G401 (cell line): ENCODE measurements at places on chromosomes 4 and X.

DNA sequence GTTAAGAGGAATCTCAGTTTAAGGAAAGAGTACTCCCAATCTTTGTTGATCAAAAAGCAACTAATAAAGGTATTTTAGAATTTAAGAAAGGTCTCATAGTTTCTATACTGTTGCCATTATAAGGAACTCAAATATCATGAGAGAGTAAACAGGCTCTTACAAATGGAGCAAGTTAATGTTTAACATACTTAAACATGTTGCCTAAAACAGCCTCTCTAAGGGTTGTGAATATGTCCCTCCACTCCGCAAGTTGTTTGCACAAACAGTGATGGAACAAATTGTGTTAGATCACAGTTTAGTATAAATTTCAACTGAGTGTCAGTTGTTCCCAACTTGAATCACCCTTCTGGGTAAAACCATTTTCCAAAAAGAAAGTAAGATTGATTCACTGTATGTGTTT lies 1678.3 kb downstream of the PCDH19 start:
- DNase-seq = no peak

- no peak for DNase-seq
Observed at GRCh38 chrX:118350706-118351105, 4.8 kb downstream of the WDR44 start.

GRCh38 chr4:98642991-98643426 lies 15.4 kb downstream of the TSPAN5 start:
- DNase-seq = no peak

DNA sequence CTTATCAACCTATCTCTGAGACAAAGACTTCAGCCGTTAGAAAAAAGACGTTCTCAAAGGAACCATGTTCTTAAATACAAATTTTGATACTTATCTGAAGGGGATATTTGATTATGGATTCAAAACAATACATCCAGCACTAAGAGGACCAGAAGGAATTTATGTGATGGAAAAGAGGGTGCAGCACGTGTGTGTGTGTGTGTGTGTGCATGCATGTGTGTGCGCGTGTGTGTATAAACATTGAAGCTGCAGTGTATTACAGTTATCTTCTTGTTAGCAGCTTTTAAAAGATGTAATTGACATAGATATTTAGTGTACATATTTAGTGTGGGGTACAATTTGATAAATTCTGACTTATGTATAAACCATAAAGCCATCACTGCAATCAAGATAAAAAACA lies 44.9 kb downstream of the ANK2 start:
- DNase-seq = peak; percentile 53

DNA sequence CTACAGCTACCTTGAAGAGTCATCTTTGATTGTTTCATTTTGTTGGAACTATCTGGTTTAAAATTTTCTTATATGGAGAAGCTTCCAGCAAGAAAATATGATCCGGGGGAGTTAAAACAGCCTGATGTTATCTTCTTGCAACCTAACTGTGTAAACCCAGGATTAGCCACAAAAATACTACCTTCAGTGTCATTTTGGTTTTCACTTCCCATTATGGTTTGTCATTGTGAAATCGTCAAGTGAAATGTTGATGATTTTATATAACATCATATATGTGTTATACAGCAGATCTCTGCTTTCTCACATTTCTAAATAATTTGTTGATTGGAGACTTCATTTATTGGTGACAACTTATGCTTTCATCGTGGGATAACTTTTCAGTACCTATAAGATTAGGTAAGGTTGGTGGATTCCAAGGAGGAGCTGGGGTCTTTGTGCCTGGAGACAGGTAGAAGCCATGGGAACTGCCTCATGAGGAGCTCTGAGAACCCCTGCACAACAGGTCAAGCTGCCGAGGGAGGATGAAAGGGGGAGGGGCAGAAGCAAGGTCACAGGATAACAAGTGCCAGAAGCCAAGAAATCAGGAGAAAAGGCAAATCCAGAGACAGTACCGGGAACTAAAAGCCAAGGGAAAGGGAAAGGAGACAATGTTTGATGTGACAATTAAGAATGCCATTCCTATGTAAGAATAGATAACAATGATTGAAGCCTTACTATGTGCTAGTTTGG lies 7.2 kb downstream of the ARHGAP24 start:
- no peak for DNase-seq

- no peak for DNase-seq
Observed at GRCh38 chr4:23828779-23829178, 61.1 kb downstream of the PPARGC1A start.

GRCh38 chr4:140931911-140932310 lies 175.7 kb upstream of the TBC1D9 start:
- no peak for DNase-seq

GRCh38 chr4:56410247-56411062 lies 23.2 kb upstream of the AASDH start:
- DNase-seq = peak; percentile 97

DNA sequence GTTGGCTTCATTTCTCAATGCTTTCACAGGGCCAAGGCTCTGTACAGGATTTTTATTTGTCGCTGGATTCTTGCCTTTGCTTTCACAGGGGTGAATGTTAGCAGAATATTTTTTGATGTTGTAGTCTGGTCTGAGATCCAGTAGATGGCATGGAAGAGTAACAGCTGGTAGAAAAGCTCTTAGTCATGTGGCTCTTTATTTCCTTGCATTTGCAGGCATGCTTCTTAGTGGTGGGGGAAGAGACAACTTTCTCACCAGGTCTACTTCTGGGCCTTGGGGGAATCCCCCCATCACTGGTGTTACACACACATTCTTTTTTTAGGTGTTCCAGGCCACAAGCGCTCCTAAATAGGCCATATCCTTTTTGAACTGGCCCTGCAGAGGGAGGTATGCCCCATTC lies 58.2 kb upstream of the DKK2 start:
- no peak for DNase-seq

- DNase-seq = peak; percentile 38
Observed at GRCh38 chr4:8537041-8537461, 43.1 kb upstream of the GPR78 start.

GRCh38 chr4:184282895-184283654 lies 65.4 kb upstream of the ENPP6 start:
- no peak for DNase-seq

GRCh38 chrX:84218726-84219125 lies 30.7 kb upstream of the RPS6KA6 start:
- DNase-seq = no peak

DNA sequence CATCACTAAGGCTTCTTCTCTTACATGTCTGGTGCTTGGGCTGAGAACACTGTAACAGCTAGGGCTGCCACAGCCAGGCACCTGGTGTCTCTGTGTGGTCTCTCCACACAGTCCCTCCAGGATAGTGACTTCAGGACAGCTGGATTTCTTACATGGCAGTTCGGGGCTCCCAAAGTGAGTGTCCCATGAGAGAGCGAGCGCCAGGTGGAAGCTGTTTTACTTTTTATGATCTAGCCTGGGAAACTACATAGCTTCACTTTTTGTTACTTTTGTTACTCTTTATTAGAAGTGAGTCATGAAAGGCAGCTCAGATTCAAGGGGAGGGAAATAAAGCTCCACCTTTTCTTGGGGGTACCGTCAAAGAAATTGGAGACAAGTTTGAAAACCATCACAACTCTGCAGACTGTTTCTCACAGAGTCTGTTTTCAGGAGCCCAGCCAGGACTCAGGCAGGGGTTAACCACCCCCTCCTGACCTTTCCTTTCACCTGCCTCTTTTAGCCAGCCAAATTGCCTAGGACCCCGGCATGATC lies 373.0 kb downstream of the MID1IP1 start:
- DNase-seq = no peak

DNA sequence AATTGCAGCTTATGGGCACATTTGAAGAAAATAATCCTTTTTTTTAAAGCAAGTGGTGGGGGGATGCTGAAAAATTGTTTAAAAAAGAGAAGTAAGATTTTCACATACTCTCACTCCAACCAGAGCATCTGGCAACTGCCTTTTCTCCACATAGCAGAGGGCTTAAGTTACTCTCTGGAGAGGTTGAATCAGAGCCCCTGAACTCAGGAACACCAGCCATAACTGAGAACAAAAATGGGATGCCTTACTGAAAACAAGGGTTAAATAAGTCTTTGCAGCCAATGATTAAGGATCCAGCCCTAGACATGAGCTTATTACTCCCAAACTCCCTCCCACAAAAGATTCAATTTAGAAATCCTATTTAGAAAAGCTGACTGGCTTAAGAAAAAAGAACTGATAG lies 27.5 kb downstream of the CASK start:
- no peak for DNase-seq

DNA sequence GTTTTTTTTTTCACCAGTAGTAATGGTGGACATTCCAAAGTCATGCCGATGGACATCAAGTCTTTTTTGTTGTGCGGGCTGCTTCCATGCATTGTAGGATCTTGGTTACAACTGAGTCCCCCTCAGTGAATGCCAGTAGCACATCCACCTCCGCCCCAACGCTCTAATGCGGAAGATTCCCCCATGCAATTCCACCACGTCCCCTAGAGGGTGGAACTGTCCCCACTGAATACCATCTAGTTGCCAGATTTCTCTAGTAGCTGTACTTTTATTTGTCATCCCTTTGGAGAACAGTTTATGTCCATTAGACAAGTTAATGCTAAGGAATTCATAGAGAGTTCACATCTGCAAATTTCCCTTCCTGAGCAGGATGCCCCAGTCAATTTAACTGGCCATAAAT lies 6.7 kb downstream of the SHISA3 start:
- DNase-seq = no peak

GRCh38 chr4:70158576-70158975 lies 4.5 kb downstream of the PRR27 start:
- DNase-seq = no peak

DNA sequence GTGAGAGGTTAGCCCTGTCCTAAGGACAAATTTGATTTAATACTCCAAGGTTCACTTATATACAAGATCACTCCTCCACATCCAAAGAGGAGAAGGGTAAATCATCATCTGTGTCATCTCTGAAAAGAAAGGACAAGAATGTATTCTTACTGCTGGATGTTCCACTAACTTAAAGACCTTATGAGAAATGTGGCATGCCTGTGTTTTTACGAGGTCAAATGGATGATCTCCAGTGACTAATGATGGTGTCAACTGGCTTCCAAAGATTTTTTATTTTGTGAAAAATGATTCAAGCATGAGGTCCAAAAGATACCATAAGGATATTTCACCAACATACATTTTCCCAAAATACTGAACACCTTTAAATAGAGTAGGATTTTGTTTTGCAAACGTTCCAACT lies 143.4 kb downstream of the PTCHD1 start:
- DNase-seq = no peak

GRCh38 chr4:40837094-40837870 lies 87.5 kb downstream of the NSUN7 start:
- DNase-seq = peak; percentile 86

DNA sequence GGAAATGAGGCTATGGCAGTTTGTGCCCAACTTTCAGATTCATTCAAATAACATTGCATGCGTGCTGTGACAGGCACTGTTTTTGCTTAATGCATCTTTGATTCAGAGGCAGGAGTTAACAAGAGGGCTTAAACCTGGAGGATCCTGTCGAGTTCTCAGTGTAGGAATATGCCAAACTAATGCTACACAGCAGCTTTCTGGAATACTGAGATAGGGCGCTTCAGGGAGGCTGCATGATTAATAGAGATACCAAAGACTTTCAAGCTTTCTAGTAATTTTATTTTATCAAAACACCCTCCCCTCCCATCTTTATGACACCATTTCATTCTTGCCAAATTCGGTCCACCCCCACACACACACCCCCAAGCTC lies 636 bp upstream of the TIMM8A start:
- DNase-seq = no peak

- DNase-seq = no peak
Observed at GRCh38 chrX:138914767-138915166, 203.2 kb upstream of the FGF13 start.

DNA sequence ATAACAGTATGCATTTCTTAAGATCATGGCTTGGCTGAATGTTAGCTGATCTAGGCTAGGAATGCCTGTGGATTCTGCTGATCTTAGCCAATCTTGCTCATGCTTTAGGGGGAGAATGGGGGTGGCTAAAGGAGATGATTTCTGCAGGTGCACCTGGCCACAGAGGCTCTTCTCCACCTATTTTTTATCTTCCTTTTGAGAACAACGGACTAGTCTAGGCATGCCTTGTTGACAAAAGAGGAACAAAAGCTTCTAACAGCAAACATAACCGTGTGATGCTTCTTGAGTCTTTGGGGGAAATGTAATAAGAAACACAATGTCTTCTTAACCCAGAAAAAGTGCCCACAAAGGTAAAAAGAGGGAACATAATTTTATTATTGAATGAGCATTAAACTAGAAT lies 743.5 kb downstream of the ARAP2 start:
- no peak for DNase-seq

- DNase-seq = no peak
Observed at GRCh38 chrX:10828640-10829039, 208.3 kb upstream of the MID1 start.

GRCh38 chrX:75609406-75609805 lies 86.6 kb upstream of the ZDHHC15 start:
- DNase-seq = no peak

- DNase-seq = no peak
Observed at GRCh38 chrX:37955273-37955672, 51.1 kb upstream of the SYTL5 start.

DNA sequence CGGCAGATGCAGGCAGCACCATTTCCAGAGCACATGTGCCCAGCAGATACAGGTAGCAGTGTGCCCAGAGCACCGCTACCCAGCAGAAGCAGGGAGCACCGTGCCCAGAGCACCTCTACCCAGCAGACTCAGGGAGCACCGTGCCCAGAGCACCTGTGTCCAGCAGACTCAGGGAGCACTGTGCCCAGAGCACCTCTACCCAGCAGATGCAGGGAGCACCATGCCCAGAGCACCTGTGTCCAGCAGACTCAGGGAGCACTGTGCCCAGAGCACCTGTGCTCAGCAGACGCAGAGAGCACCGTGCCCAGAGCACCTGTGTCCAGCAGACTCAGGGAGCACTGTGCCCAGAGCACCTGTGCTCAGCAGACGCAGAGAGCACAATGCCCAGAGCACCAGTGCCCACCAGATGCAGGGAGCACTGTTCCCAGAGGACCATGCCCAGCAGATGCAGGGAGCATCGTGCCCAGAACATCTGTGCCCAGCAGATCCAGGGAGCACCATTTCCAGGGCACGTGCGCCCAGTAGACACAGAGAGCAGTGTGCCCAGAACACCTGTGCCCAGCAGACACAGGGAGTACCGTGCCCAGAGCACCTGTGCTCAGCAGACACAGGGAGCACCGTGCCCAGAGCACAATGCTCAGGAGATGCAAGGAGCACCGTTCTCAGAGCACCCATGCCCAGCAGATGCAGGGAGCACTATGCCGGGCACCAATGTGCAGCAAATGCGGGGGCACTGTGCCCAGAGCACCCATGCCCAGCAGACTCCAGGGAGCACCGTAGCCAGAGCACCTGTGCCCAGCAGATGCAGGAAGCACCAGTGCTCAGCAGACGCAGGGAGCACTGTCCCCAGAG lies 236.4 kb downstream of the DHRSX start:
- no peak for DNase-seq

GRCh38 chr4:151358266-151358665 lies 32.9 kb upstream of the SH3D19 start:
- peak; percentile 55 for DNase-seq

GRCh38 chrX:109440475-109440874 lies 41.4 kb downstream of the GUCY2F start:
- no peak for DNase-seq

- no peak for DNase-seq
Observed at GRCh38 chr4:112898357-112899141, 150.9 kb upstream of the ANK2 start.
